ENCODE measurements at places on chromosomes 1 and 21. TPM values are rescaled to one million over a fixed set of nuclear protein-coding genes. Genes with fewer than 3 reads are reported as not detected.
A peak's percentile ranks its signal among the peaks of the same experiment; 100 is the strongest.

DNA sequence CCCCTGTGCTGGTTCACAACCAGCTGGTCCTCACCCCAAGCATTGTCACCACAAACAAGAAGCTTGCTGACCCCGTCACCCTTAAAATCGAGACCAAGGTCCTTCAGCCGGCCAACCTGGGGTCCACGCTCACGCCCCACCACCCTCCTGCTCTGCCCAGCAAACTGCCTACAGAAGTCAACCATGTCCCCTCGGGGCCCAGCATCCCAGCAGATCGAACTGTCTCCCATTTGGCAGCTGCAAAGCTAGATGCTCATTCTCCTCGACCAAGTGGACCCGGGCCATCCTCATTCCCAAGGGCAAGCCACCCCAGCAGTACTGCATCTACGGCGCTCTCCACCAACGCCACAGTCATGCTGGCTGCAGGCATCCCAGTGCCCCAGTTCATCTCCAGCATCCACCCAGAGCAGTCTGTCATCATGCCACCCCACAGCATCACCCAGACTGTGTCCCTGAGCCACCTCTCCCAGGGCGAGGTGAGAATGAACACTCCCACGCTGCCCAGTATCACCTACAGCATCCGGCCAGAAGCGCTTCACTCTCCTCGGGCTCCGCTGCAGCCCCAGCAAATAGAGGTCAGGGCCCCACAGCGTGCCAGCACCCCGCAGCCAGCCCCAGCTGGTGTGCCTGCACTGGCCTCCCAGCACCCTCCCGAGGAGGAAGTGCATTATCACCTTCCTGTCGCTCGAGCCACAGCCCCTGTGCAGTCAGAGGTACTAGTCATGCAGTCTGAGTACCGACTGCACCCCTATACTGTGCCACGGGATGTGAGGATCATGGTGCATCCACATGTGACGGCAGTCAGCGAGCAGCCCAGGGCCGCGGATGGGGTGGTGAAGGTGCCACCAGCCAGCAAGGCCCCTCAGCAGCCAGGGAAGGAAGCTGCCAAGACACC is 40.6 kb downstream of the ZBTB17 start:
- no peak for DNase-seq
- no peaks in the 10 kb centered on the region for H3K27me3 ChIP-seq
- H3K4me1 ChIP-seq: 0 out of 2 replicates have a peak, but pooled peaks cover 12% of the 10 kb centered on the region
- H3K27ac ChIP-seq: no peak overlapping the region
- H3K4me3 ChIP-seq: no peak overlapping the region

GRCh38 chr1:37730376-37730775 is 34.5 kb downstream of the EPHA10 start:
- DNase-seq: no peak
- H3K36me3 ChIP-seq: no peaks in the 10 kb centered on the region
- no peaks in the 10 kb centered on the region for H3K4me1 ChIP-seq
- H3K4me3 ChIP-seq: no peak overlapping the region
- no peaks in the 10 kb centered on the region for H3K27me3 ChIP-seq
- H3K27ac ChIP-seq: no peak overlapping the region

DNA sequence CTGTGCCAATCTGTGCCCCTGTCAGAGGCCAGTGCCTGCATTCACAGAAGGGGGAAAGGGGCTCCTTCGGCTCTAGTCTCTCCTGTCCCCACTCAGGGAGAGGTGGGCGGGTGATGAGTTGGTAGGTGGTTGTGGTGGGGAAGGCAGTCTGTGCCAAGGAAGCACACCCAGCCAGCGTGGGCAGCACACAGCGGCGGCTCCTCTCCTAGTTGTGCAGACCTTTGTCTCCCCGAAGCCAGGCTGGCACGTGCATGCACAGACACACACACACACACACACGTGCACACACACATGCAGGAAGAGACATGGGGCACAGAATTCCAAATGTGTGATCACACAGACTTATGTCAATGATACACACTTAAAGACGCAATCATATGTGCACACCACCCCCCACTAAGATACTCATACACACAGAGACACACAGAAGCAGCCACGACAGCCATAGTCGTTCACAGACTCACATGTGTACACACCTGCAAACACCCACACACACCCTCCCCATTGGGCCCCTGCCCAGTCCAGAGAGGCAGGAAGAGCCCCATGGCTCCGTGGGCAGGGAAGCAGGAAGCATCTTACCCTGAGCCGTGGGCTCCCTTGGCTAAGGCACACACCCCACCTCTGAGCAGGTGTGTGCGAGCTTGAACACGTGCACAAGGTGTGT is 16.4 kb downstream of the RIMS3 start:
- DNase-seq: no peak
- no peaks in the 10 kb centered on the region for H3K27me3 ChIP-seq
- no peak overlapping the region for H3K27ac ChIP-seq
- H3K4me1 ChIP-seq: peaks cover 20% of the 10 kb centered on the region
- H3K36me3 ChIP-seq: no peaks in the 10 kb centered on the region

DNA sequence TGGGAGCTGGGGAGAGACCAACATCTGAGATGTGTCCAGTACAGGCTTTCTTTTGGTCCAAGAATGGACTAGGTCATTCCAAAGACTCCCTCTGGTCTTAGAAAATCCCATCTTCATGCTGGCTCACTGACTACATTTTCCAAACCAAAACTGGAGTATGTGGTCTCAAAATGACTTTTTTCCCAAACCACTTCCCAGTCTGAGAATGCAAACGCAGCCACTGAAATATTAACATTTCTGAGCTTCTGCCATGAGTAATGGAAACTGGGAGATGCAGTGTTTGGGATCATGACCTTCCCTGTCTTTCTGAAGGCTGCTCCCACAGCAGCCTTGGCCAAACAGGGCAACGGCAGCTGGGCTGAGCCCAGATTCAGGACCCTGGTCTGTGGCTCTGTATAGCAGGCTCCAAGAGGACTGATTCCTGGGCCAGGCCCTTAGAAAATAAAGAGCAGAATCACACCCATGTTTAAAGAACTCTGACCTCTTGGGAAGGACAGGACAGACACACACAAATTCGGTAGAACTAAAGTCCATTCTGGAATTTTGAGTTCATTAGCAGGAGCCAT is 62.1 kb upstream of the CNTN2 start:
- peaks cover 75% of the 10 kb centered on the region for H3K27me3 ChIP-seq
- H3K36me3 ChIP-seq: no peaks in the 10 kb centered on the region
- no peak overlapping the region for H3K27ac ChIP-seq

DNA sequence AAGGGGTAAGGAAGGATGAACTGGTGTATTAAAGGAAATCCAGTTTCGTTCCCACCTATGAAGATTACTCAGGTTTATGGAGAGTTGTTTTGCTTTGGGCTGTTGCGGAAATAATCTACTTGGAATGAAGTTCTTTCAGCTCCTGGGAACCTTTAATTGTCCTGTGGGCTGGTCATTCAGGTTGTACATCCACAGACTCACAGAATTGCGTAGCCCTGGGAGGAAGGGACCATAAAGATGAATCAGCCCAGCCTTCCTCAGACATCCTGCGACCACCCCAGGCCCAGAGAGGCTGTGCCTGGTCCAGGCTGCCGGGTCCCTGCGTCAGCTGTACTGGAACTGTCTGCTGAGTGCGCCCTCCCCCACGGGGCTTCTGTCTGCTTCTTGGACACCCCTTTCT is 72.7 kb downstream of the GALNT2 start:
- H3K4me1 ChIP-seq: 0 out of 2 replicates have a peak, but pooled peaks cover 5% of the 10 kb centered on the region
- DNase-seq: peak; percentile 32
- H3K4me3 ChIP-seq: no peak overlapping the region
- H3K27me3 ChIP-seq: no peaks in the 10 kb centered on the region
- H3K36me3 ChIP-seq: peaks cover 6% of the 10 kb centered on the region
- no peak overlapping the region for H3K27ac ChIP-seq

DNA sequence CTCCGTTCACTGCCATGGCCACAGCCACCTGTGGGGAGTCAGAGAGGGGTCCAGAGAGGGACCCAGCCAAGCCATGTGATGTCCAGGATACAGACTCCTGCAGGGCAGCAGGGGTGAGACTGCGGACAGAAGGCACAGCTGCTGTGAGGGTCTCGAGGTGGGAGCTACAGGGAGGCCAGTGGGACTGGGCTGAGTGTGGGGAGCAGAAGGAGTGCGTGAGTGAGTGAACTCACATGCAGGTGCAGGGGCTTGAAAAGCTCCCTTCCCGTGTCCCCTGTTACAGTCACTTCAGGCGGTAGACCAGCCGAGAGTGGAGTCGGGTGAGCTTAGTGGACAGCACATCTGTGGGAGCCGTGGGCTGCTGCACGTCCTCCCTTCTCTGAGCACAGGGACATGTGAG is 42.4 kb downstream of the S100B start:
- H3K4me1 ChIP-seq: no peaks in the 10 kb centered on the region
- H3K27me3 ChIP-seq: no peaks in the 10 kb centered on the region
- peaks cover 33% of the 10 kb centered on the region for H3K36me3 ChIP-seq
- H3K27ac ChIP-seq: no peak overlapping the region

GRCh38 chr1:245363461-245364200 is 208.8 kb downstream of the KIF26B start:
- no peak overlapping the region for H3K27ac ChIP-seq
- peaks cover 72% of the 10 kb centered on the region for H3K27me3 ChIP-seq
- H3K36me3 ChIP-seq: no peaks in the 10 kb centered on the region
- H3K4me1 ChIP-seq: no peaks in the 10 kb centered on the region
- no peak overlapping the region for H3K4me3 ChIP-seq

The VWA1 gene
- 74.5 TPM for total RNA-seq

GRCh38 chr1:35838693-35839245 is 31.0 kb downstream of the AGO4 start:
- no peak overlapping the region for H3K27ac ChIP-seq
- DNase-seq: no peak
- H3K27me3 ChIP-seq: no peaks in the 10 kb centered on the region
- H3K36me3 ChIP-seq: peaks cover 2% of the 10 kb centered on the region
- no peak overlapping the region for H3K4me3 ChIP-seq
- no peaks in the 10 kb centered on the region for H3K4me1 ChIP-seq

DNA sequence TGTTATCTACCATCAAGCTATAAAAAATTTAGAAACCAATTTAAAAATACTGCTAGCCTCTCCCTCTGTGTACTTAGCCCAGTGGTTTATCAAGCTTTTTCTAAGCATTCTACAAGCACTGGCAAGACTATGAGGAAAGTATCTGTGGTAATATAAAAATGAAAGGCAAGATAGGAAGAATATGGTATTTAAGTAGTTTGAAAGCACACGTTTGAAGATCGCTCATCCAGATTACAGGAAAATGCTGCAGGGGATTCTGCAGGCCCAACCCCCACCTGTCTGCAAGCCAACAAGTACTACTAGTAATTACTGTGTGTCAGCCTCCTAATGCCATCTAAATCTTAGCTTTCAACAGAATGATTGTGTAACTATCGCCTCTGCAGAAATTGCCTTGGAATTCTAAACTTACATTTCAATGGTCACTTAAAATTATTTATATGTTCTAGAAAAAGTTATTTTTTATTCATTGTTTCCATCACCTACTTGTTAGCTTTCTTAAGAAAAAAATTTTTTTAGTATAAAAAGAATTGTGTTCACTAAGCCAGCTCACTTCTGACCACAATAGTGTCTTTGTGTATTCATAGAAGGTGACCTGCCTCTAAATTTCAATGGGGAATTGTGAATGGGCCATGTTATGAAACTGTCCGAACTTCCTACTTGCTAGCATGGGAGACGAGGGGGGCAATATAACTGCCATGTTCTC is 8.5 kb downstream of the ERRFI1 start:
- H3K4me1 ChIP-seq: peaks cover 75% of the 10 kb centered on the region
- H3K27ac ChIP-seq: peak overlapping the region; percentile 17
- peak; percentile 64 for DNase-seq
- peaks cover 68% of the 10 kb centered on the region for H3K36me3 ChIP-seq

The ADORA3 gene
- total RNA-seq: not detected

DNA sequence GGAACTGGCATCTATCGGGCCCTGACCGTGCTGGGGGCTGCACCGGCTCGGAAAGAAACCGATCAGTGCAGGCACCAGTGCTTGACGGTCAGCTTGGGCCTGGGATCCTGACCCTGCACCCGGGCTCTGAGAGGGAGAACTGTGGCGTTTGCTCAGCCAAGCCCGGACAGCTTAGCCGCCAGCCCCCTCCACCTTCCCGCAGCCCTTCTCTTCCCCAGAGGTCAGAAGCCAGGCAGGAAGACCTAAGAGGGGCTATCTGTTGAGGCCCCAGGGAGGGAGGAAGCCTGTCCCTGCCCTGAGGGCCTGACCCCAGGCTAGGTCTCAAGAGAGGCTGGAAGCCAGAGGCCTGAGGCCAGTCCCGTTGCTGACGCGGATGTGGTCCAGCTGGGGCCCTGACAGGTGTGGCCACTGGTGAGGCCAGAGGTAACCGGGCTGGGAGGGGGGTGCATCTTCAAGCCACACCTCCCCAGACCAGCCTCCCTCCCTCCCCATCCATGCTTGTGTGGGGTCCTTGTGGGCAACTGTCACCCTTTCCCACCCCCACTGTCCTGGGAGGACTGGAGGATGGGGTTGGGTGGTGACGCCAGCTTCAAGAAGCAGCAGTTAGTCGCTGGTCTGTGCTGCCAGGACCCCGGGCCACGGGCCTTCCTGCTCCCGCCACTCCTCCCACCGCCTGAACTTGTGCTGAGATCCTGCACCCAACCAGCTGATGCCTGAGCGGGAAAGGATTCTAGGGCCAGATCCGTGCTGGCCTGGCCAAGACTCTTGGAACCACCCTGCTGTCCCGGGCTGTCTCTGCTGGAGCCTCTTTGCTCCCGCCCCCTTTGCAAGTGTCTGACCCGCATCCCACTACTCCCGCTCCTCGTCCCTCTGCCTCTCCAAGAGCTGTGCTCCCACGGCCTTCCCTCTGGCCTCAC is 2.6 kb upstream of the DVL1 start:
- peaks cover 37% of the 10 kb centered on the region for H3K4me1 ChIP-seq
- H3K4me3 ChIP-seq: peak overlapping the region; percentile 22
- H3K27ac ChIP-seq: no peak overlapping the region
- DNase-seq: no peak
- no peaks in the 10 kb centered on the region for H3K36me3 ChIP-seq

DNA sequence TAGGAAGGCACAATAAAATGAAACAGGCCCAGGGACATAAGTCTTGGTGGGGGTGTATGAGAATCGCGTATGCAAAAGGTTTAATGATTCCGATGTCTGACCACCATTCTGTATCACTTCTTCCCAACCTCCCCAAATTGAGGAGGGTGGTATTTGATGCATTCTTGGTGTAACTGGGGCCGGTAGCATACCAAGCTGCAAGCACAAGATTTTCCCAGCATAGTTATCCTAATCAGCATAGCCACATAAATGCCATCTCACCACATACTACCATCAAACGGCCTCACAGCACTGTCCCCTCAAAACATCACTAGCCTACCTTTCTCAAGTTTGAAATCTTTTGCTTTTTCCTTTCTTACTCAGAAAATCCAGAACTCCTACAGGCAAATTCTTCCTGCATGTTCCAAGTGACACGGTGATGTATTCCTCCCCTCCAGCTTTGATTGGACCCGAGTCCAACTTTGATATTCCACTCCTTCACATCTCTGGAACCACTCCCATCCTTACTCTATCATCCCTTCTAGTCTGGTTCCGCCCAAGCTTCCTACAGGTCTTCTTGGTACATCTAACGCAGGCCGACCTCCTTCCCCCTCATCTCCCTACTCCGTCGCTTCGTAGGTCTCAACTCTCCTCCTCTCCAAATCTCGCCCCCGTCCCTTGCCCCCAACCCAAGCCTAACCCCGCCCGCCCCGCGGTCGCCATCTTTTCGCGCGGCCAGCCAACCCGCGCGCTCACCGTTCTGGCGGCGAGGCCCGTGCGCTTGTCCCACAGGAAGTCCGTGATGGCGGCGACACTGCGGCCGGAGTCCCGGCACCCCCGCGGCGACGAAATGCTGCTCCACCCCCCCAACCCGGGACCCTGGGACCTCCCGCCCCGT is 600 bp downstream of the CLK2 start:
- DNase-seq: peak; percentile 46
- H3K27ac ChIP-seq: peak overlapping the region; percentile 44
- no peaks in the 10 kb centered on the region for H3K27me3 ChIP-seq
- peaks cover 29% of the 10 kb centered on the region for H3K36me3 ChIP-seq
- peaks cover 16% of the 10 kb centered on the region for H3K4me1 ChIP-seq
- H3K4me3 ChIP-seq: peak overlapping the region; percentile 90
